Pancreas (tissue), 10 donors: ENCODE measurements at places on chromosomes 12 and 14. TPM values are rescaled to one million over a fixed set of nuclear protein-coding genes. Genes with fewer than 3 reads are reported as not detected.

DNA sequence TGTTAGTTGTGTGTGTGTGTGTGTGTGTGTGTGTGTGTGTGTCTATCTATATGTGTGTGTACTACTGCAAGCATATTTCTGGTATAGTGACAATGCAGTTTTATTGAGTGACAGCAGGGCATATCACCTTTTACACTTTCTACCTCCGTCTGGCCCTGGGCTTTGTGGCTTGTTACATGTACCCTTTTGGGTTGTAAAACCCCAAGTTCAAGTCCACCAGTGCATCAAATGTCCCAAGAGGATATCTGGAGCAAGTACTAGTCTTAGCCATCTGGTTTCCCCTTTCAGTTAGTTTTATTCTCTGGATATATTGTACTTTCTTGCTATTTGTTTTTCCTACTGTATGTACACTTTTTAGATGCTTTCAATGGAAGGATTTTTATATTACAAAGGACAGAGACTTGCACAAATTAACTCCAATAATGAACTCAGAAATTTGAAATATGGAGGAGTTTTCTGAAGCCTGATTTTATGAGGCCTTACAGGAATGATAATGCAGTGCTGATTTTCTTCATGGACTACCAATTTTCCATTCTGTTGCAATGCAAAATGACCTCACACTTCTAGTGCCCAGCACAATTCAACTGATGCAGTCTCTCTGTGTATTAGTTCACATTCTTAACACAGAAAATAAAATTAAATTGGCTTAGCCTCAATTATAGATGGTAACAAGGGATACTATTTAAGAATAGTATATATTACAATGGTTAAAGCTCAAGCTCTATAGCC, 29.1 kb downstream of the SLC16A7 start:
- no peaks in the 10 kb centered on the region for H3K4me1 ChIP-seq
- no peak overlapping the region for H3K27ac ChIP-seq
- H3K36me3 ChIP-seq = no peaks in the 10 kb centered on the region
- H3K4me3 ChIP-seq = no peak overlapping the region
- no peak for DNase-seq

The GLT1D1 gene
- 0.29 TPM for total RNA-seq

The TIMELESS gene
- 5.0 TPM for total RNA-seq

- H3K27me3 ChIP-seq = no peaks in the 10 kb centered on the region
- H3K4me1 ChIP-seq = no peaks in the 10 kb centered on the region
- no peak overlapping the region for H3K27ac ChIP-seq
These were observed 10.2 kb upstream of the C12orf43 start for GRCh38 chr12:121026274-121027045.
